Pons (tissue), 1 donor: ENCODE measurements at places on chromosomes 3 and 15.

- DNase-seq, result no peak
Observed at GRCh38 chr3:38382506-38383080, 36.0 kb downstream of the XYLB start.

DNA sequence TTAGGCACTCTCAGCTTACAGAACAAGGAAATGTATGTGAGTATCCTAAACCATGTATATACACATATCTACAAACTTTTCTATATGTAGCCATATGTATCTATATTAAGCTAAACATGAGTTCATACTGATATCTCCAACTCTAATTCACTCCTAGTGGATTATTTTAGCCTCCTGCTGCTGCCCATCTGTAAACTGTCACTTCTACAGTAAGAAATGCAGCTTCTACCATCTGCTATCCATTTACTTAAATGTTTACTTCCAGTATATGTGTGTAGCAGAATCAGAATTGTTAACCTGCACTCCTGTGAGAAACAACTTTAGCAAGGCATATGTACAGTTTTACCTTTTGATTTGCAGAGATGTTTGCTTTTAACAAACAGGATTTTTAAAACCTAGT is 478.5 kb upstream of the CBLB start:
- no peak for DNase-seq

DNA sequence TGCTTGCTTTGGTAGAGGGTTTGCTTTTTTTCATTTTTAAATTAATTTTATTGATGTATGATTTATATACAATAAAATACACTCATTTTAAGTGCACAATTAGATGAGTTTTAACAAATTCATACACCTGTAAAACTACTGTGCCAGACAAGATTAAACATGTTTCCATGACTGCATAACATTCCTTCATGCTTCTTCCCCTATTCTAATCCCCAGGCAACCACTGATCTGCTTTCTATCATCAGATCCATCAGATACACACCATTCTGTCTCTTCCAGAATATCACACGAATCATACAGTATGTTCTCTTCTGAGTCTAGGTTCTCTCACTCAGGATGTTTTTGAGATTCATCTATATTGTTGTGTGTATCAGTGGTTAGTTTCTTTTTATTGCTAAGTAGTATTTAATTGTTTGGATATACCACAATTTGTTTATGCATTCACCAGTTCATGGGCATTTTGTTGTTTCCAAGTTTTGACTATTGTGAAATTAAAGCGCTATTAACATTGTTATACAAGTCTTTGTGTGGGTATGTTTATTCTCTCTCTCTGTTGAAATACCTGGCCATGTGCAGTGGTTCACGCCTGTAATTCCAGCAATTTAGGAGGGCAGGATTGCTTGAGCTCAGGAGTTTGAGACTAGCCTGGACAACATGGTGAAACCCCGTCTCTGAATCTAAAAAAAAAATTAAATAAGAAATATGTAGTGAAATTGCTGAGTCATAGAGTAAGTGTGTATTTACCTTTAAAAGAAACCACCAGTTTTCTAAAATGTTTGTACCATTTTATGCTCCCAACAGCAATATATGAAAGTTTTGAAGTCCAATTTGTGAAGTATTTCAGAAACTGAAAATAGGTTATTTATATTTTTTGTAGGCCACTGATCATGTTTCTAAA is 7.0 kb upstream of the TFG start:
- DNase-seq, result no peak

DNA sequence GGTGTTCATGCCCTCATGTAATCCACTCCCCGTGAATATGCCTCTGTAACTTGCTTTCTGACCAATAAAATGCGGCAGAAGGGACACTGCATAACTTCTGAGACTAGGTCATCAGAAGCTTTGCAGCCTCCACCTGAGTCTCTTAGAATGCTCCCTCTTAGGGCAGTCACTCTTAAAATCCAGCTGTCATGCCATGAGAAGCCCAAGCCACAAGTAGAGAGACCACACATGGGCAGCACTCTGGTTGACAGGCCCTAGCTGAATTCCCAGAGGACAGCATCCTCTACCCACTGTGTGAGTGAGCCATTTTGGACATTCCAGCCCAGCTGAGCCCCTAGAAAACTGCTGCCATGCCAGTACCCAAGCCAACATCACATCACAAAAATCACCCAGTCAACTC is 41.4 kb downstream of the SCAPER start:
- DNase-seq, result no peak

DNA sequence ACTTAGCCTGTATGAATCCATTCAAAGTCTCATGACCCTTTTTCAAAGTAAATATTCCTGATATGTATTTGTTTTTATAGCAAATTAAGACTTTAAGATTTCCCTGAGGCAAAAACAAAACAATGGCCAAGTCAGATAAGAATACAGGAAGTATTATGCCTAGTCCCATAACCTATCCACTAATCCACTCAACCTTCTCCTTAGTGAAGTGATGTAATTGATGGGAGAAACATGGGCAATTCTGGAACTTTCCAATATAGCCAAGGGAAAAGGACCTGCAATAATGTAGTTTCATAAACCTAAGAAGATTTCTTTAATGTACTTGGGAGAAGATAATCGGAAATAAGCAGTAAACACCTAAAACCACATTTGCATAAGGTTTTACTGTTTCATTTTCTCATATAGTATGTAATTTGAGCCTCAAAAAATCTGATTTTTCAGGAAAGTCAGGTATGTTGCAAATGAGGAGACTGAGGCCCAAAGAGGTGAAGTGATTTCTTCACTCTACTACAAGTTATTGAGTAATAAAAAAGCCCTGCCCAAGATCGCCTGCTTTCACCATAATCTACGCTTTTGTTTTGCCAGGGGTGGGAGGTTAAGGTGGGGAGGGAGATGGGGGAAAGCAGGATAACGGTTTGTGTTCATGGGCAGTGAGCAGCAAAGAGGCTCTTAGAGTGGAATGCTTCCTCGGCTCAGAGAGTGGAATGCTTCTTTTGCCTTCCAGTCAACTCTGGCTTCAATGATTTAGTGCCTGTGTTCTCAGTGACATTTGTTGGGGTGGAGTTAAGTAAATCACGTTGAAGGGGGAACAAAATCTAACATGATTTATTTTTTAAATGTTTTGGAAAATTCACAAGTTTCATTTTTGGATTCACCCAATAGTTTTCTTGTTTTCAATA is 95.0 kb upstream of the FNDC3B start:
- DNase-seq, result no peak

- DNase-seq, result no peak
Observed at GRCh38 chr3:38731522-38731921, 82.0 kb upstream of the SCN5A start.

GRCh38 chr3:49713336-49714105 is 6.0 kb downstream of the AMIGO3 start:
- no peak for DNase-seq

DNA sequence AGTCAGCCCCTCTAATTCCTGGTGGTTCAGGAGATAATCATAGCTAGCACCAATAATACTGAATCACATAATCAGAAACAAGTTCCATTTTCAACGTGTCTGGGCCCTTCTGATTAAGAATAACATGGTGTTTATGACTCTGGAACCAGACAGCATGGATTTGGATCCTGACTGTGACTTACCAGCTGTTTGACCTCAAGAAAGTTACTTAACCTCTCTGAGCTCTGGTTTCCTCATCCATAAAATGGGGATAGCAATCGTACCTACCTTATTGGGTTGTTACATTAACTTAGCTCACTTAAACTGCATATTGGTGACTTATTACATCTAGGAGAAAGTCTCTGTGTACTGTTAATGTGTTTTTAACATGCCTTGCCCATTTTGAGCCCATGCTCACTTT is 10.7 kb upstream of the TMEM40 start:
- DNase-seq, result no peak

DNA sequence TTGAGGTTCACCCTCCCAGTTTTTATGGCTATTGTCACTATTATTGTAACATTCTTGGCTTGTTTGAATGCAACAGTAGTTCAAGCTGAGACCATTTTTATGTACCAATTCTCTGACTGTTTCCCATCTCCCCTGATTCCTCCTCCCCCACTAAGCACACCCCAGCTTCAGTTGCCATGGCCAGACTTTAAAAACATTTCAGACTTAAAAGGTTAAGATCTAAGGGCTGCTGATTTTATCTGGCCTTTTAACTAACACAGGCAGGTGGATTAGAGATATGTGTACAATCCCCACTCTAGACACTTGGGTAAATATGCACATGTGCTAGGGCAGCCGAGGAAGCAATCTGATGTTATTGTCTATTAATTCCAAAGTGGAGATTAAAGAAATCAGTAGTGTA is 386.3 kb upstream of the NR2F2 start:
- no peak for DNase-seq

DNA sequence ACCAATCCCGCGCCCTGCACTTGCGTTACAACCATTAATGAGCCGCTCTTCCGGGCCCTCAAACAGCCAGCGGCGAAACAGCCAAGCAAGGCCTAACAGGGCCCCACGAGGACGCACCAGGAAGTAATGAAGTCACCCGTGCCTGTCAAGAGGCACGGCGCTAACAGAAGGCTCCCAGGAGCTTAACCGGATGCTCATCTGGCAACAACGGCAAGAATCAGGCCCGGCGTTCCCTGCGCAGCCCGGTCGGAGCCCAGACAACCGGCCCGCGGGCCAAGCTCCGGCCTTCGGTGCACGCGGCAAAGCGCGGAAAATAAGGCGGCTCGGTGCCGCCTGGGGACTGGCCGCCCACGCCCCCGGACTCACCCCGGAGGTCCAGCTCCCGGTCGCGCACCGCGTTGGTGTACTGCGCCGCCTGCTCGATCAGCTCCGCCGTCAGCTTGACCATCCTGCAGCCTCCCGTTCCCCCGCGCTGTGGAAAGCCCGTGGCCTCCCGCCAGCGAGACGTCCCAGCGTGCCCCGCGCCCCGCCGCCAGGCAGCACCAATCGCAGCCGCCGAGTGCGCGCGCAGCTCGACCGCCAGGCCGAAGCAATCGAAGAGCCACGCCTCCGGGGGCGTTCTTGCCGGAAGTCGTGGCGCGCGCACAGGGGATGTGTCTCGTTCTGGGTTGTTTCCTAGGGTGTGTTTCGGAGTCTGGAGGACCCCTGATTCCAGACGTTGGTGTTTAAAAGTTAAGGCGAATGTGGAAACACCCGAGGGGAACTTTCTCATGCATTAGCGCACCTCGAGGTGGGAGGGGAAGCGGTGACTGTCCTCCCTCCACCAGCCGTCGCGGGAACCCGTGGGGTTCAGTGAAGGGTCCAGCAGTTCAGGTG is at the start of gene SNRPA1:
SNRPA1 (minus strand) TSS at position 518 of the 876 bp plus-strand sequence; CDS start at position 448, 70 bp downstream.
- DNase-seq, result peak; percentile 85

GRCh38 chr3:186932281-186933181 is 2.2 kb downstream of the ST6GAL1 start:
- DNase-seq, result peak; percentile 59

DNA sequence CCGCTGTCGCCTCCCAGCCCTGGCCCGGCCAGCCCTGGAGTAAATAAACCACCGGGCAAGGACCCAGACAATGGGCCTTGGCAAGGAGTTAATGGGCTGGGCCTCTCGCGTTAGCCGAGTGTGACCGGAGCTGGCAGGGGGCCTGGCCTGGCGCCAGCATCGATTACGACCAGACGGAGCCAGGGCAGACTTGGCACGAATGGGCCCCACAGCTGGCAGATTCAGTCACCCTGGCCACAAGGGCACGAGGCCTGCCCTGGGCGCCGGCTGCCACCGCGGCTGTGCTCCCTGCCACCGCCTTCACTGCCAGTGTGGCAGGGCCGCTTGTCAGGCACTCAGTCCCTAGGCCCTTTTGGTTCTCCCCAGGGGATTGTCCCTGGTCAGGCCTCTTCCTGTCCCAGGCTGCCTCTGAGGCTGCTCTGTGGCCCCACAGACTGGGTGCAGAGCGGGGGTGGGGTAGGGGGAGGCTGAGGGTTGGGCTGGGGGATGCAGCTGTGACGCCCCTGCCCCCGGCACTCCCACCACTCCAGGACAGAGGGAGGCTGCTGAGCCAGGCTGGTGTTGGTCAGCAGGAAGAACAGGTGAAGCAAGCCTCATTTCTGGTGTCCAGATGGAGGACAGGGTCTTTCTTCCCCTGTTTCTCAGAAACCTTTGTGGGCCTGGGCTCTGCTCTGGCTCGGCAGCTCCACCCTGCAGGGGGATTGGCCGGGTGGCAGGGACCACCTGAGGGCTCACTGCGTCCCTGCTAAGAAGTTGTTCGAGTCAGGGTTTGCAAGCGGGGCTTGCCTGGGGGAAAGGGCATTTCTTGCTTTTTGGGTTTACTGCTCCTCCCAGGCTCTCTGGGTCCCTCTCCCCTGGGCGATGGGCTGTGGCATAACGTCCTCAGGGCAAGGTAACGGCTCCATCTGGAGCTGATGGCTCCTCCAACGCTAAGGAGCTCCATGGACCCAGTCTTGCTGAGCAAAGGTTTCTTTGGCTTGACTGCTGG is 30.5 kb upstream of the SRP14 start:
- DNase-seq, result peak; percentile 96

DNA sequence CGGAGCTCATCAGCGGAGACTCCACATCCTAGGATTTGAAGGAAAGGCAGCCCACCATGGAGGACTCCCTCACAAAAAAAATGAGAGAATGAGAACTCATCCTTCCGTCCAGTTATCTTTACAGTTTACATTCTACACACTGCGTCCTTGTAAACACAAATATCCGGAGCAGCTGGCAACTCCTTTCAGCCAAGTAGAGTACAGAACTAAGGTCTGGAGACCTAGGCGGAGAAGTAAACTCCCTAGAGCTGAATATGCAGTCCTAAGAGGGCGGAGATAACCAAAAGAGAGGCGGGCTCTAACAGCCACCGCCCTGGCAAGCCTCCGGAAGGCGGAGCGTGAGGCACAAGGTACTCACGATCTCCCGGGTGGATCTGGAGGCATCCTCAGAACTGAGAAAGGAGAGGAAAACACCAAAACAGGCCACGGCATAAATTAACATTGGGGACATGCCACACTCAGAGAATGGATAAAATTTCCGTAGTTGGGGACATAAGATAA is 924 bp upstream of the SIN3A start:
- DNase-seq, result peak; percentile 89

DNA sequence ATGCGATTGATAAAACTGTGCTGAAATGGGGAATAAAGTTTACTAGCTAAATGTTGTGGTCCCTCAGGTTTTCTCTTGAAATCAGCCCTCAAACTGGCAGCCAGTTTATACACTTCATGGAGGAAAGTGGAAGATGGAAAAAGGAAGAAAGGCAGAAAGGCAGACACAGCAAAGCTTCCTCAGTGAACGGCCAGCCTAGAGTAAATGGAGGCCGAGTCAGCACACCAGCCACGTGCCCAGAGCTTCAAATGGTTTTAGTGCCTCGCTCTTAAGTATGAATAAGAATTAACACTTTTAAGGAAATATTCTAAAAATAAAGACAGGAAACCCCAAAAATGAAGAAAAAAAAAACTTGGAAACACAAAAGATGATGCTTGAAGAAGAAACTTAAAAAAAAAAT is 48.3 kb downstream of the GNB4 start:
- DNase-seq, result no peak
